ENCODE measurements at places on chromosomes 12 and 14.

DNA sequence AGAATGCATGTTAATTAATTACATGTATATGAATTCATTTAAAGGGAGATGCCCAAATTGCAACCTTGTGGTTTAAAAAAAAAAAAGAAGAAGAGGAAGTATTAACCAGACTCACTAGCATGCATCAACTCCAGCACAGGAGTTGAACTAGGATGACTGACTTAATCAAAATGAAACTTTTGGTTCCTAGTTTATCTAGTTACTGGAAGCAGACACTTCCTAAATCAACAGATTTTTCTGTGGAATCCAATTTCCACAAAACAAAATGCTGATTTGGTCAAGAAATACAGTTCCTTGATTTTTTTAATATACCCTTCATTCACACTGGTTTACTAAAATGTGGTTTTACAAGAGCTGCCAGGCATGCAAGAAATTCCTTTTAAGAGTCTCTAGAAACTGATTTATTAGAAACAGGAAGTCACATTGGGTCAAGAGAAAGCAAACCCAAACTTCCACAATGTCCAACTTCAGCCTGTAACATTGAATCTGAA is 41.6 kb downstream of the ITPR2 start:
- DNase-seq: no peak

GRCh38 chr12:56537546-56537945 is 15.9 kb downstream of the RBMS2 start:
- DNase-seq: no peak

DNA sequence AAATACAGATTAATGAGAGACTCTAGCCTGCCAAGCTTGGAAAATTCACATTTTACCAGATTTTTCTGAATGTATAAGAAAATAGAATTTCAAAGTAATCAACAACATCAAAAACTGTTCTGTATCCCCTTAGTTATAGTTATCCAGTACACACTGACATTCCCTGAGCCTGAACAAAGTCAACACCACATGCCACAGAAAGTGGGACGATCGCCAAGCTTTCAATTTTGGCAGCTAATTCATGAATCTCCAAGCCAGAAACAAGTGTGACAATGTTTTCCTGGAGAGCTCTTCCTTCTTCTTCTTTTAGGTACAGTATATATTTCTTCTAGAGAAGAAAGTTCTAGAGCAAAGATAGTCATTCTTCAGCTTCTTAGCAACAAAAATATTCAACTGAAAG is 290.2 kb downstream of the PRKD1 start:
- no peak for DNase-seq

DNA sequence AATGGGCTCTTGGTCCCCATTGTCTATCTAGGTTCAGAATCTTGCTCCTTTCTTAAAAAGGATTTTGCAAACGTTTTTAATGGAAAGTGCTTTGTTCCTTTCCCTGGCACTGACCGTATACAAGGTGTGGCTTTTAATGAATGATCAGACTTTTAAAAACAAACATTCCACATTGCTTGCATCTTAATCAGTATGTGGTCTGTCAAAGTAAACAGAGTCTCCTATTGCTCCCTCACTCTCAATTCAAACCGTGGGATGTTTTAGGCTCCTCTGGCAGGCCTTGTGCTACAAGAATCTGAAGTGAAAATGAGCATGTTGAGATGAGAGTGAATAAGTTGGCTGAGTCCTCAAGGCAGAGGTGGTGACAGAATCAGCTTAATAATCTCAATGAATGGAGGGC is 107.0 kb downstream of the VRK1 start:
- DNase-seq: no peak

- DNase-seq: no peak
These were observed 358.5 kb downstream of the TMEM121 start for GRCh38 chr14:105884808-105885281.

- peak; percentile 31 for DNase-seq
These were observed 4.6 kb downstream of the AHNAK2 start for GRCh38 chr14:104973385-104974145.

DNA sequence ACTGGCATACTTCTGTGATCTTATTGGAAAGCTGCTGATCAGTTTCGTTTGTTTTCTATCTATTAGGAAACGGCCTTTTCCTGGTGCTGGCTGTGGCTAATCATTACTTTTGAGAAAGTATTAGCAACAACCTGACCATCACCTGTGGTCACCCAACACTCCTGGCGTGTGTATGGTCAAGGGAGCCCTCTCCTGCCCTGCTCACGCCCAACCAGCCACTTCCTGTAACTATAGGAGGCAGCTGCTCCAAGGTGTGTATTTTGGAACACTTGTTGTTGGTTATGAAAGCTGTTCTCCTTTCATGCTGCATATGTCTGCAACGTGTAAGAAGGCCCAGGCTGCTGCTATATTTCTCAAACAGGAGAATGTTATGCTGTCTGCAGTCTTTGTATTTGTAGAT is 1582.8 kb downstream of the AACS start:
- no peak for DNase-seq

DNA sequence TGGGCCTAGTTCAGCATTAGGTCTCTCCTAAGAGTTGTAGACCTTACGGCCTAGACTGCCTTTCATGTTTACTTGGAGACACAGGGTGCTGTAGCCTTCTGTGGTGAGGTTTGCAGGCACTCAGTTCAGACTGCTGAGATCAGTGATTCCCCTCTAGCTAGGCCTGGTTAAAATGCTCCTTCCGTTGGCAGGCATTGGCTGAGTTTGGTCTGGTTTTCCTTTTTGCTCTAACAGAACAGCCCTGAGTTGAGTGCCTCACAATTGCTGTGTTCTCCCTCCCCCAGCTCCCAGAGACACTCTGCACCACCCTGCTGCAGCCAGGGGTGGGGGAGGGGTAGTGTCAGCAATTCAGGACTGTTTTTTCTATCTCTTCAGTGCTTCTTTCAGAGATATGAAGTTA is 178.9 kb upstream of the DYRK2 start:
- DNase-seq: no peak

Data from GOT3 (cell line).